ENCODE measurements at places on chromosomes 2 and 18. TPM values are rescaled to one million over a fixed set of nuclear protein-coding genes. Genes with fewer than 3 reads are reported as not detected.
A peak's percentile ranks its signal among the peaks of the same experiment; 100 is the strongest.

- DNase-seq: no peak
Measured at GRCh38 chr2:121890041-121890440, 134.6 kb downstream of the TSN start.

DNA sequence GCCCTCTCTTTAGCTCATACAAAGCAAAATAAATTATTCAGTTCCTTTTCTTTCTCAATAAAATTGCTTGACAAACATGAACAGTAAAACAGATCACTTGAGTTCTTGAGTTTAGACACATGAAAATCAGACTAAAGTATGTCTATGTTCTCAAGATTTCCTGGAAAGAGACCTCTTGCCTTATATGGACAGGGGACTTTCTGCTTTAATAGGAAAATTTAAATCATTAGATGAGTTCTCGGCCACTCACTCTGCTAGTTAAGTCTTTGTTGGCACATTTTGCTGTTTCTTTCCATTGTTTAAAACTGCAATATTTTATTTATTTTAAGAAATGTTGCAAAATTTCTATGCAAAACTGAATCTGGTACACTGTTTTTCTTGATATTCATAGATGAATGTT lies 207.8 kb downstream of the RND3 start:
- no peak for DNase-seq

DNA sequence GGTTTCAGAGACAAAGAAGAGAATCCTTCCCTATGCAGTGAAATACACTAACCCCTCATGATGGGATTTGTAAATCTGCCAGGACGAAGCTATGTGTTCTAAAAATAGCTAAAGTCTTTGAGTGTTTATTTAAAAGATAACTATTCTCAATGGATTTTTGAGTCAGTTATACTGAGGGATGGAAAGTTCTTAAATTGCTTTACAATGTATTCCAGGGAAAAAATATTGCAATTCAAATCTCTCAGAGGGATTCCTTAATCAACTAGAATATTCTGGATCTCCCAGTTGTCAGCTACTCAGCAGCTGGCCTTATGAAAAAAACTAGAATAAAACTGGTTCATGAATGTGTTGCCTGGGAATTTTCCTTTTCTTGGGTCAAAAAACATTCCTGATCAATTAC lies 312.4 kb downstream of the PLCL1 start:
- DNase-seq: no peak

DNA sequence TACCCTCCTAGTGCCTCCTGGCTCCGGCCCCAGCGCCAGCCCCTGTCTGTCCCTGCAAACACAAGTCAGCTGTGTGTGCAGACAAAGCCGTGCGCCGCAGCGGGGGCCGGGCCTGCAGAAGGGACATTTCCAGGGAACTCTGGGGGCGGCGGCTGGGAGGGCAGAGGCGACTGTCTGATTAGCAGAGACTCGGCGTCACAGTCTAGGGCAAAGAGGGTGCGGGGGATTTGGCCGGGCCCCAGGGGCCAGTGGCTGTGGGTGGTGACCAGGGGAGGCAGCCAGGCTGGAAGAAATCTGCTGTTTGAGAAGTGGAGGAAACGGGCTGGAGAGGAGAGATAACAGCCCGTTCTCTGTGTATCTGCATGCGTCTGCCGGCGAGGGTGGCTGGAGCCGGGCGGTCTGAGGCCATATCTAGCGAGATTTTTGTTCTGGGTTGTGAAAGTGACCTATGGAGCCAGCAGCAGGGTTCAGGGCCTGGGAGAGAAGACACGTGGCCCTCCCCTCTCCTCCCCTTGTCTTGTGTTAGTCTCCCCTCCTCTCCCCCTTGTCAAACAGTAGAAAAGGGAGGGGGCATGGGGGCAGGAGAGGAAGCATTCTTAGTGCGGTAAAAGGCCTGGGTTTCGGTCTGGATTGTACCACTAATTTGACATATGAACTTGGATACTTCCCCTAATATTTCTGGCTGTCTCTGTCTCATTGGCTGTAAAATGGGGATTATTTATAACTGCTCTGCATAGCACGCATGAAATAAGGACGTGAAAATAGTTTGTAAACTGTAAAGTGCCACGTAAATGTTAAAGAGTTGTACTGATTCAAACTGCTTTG lies 169.4 kb downstream of the SMAD7 start:
- DNase-seq: peak; percentile 58

GRCh38 chr2:217048730-217049129 lies 188.9 kb upstream of the TNP1 start:
- no peak for DNase-seq

DNA sequence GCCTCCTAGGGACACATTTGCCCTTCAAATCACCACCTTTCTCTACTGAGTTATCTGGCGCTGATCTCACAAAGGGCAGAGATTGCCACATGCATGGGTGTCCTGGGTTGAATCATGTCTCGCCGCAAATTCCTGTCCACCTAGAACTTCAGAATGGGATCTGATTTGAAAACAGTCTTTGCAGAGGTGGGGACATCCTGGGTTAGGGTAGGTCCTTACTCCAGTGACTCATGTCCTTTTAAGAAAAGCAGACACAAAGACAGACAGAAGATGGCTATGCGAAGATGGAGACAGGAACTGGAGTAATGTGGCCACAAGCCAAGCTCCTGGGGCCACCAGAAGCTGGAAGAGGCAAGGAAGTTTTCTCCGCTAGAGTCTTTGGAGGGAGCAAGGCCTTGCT lies 197.4 kb upstream of the SMIM21 start:
- no peak for DNase-seq

DNA sequence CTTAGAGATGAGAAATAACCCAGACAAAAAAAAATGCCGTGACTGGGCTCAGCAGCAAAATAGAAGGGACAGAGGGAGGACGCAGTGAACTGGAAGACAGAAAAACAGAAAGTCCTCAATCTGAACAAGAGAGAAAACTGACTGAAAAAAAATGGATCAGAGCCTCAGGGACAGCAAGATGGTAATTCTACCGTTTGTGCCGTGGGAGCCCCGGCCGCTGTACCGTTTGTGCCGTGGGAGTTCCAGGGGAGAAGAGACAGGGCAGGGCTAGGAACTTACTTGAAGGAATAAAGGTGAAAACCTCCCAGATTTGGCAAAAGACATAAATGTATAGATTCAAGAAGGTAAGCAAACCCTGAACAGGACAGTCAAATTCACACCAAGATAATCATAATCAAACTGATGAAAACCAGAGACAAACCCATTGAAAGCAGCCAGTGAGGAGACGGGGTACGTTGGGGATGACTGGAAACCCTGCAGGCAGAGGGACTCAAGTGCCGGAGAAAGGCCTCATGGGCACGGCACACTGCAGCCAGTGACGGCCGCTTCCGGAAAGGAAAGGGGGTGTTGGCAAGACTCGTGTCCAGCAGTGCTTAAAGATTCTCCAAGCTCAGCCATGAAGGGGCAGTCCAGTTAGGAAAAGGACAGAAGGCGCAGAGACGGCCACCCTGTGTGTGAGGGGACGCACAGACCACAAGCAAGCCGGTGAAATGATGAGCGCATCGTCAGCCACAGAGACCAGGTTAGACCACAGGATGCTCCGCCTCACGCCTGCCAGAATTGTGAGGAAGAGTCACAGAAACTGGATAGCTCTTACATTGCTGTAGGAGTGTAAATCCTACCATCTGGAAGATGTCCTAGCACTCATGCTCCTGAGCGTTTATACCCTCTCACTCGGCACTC lies 40.0 kb upstream of the NFATC1 start:
- DNase-seq: no peak

GRCh38 chr2:5696404-5696944 lies 4.3 kb downstream of the SOX11 start:
- DNase-seq: no peak

DNA sequence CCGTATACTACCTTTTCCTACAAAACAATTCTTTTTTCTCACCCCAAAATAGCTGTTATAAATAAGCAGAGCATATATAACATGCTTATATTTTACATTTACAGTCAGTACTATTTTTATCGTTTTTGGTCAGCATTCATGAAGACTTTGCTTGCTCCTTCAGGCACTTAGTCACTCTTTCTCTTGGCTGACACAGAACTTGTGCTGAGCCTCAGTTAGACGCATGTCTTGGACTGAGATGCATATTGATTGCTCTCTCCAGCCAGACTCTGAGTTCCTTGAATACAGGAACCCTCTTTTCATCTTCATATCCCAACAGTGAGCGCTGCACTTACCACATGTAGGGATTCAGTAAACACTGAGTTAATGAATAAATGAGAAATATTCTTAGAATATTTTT lies 158.3 kb downstream of the RTN4 start:
- DNase-seq: no peak

DNA sequence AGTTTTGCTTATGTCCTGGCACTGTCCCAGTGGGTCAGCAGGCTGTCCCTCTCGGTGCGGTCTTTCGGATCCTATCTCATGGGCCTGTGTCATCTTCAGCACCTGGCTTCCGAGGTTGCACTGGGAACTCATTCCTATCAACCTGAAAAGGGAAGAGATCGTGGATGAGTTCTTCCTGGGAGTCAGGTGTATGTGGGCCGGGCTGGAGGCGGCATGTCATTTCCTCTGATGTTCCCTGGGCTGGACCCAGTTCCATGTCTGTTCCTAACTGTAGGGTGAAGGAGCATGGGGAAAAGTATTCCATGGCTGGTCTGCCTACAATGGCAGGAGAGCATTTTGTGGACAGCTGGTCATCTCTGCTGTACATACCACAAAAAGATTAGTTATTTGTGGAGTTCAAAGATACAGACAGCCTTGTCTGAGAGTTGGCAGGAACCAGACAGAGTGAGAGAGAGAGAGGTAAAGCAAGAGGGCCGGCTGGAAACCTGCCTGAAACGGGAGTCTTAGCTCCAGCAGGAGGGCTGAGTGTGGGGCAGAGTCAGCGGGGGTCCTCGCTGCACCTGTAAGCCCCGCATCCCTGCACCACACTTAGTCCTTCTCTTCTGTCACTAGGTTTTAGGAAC lies 25.2 kb downstream of the FAM228A start:
- no peak for DNase-seq

GRCh38 chr2:54480025-54480424 lies 23.9 kb downstream of the SPTBN1 start:
- DNase-seq: no peak

DNA sequence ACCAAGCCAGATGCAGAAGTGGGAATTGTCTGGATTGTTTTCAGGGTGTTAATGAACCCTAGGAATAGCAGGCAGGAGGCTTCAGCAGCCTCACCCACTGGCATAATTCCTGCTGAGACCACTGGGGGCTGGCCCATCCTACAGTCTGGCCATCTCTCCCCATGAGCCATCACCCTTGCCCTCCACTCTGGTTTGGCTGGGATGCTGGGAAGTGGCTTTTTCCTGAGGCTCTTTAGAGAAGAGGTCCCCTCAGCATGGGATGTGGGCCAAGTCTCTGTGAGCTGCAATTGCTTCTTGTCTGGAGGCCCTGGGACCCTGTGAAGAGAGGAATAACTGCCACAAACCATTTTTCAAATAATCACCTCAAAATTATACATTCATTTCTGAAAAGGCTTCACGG lies 4.0 kb downstream of the TCF7L1 start:
- no peak for DNase-seq

DNA sequence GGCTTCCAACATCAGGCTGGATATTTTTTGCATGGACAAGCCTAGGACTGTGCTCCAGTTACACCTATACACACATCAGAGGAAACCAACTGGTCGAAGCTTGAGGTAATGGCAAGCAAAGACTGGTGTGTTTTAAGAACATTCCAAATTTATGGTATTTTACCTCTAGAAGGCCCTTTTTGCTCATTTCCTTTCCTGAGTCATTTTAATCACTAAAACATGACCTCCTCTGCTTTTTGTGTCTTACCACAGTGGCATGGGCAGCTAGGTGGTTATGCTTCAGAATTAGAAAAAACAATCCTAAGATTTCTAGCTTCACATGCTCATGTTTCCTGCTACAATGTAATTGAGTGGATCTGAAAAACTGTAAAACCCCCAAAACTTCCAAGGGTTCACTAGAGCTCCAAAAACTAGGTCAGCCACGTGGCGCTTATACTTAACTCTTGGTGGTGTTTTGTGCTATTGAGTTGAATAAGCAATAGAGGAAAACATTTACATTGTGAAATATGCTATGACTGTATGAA lies 30.6 kb upstream of the CHRNA1 start:
- DNase-seq: no peak

DNA sequence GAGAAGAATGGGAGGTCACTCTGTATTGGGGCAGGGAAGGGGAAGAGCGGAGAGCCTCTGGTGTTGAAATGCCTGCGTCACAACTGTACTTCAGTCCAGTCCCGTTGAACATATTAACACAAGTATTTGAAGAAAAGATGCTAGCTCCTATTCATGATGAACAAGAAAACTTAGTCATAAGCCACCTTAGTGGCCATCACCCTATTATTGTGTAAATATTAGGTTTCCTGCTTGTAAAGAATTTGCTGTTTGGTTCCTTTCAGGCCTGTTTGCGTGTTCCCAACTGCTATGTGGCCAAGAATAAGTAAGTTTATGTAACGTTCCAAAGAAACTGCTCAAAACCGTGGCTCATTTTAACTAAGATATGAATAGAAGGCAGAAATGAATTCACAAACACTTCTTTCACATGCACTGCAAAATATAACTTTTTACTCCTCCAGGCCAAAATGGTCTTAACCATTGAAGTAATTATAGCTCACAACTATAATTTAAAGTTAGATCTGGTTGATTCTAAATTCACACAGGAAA lies 204.3 kb downstream of the ZNF385B start:
- DNase-seq: no peak

DNA sequence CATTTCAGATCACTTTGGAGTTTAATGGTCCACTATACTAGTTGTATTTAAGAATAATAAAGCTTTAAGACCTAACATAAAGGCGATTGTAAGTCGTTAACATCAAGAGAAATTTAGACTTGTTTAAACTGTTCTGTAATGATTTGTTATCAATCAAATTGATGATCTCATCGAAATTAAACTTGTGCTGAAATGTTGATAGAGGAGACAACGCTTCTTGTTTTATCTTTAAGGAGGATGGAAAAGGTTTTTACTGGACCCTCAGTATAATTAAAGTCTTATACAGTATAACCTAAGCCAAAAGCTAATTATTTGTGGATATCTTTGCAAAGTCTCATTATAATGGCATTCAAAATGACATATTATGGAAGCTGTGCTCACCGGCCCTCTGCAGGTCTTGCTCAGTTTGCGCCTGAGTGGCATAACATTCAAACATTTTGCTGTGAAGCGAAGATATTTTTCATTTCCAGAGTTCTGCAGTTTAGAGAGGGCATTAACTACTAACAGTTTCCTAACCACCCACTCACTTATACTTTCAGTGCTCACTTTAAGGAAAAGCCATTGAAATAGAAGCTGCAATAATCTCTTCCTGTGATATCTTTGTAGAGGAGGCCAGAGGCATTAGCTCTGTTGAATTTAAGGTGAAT lies 1.4 kb upstream of the SERTAD2 start:
- DNase-seq: no peak

- DNase-seq: peak; percentile 44
Measured at GRCh38 chr2:45816272-45816671, 164.8 kb downstream of the PRKCE start.

GRCh38 chr2:204670124-204670523 lies 124.8 kb downstream of the PARD3B start:
- DNase-seq: no peak

GKN2 gene
- not detected for total RNA-seq

RELCH gene
- total RNA-seq: 35.6 TPM

FEV gene
- total RNA-seq: not detected

IL1R2 gene
- 3.6 TPM for total RNA-seq

UGT1A5 gene
- total RNA-seq: not detected

MC4R gene
- not detected for total RNA-seq

CCBE1 gene
- total RNA-seq: 1.5 TPM

PKP4 gene
- 100 TPM for total RNA-seq

Measured in tibial nerve (tissue), 4 donors.